Sciatic nerve (tissue), 2 donors: ENCODE measurements at places on chromosomes 13 and 19. TPM values are rescaled to one million over a fixed set of nuclear protein-coding genes. Genes with fewer than 3 reads are reported as not detected.
A peak's percentile ranks its signal among the peaks of the same experiment; 100 is the strongest.

DNA sequence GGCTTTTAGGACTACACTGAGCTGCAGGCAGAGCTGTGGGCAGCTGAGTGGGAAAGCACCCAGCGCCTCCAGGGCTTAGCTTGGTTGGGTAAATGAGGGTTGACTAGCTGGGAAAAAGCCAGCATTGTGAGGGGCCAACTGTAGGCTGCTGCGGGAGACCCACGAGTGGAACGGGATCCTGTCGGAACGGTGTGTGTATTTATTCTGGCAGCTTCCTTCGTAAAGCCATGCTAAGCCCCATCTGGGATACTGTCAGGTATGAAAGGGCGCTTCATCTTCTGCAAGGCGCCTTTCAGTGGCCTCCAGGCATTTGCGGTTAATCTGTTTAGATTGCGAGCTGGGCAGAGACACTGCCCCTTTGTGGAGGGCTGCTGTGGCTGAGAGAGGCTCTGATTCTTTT, 39.5 kb upstream of the CNMD start:
- no peak for DNase-seq

TLE2 gene
- total RNA-seq = 232 TPM

GRAMD1A gene
- total RNA-seq = 81.2 TPM

- no peak for DNase-seq
Measured at GRCh38 chr13:110217085-110217484, 89.9 kb downstream of the COL4A1 start.

ICAM4 gene
- total RNA-seq = not detected

DNA sequence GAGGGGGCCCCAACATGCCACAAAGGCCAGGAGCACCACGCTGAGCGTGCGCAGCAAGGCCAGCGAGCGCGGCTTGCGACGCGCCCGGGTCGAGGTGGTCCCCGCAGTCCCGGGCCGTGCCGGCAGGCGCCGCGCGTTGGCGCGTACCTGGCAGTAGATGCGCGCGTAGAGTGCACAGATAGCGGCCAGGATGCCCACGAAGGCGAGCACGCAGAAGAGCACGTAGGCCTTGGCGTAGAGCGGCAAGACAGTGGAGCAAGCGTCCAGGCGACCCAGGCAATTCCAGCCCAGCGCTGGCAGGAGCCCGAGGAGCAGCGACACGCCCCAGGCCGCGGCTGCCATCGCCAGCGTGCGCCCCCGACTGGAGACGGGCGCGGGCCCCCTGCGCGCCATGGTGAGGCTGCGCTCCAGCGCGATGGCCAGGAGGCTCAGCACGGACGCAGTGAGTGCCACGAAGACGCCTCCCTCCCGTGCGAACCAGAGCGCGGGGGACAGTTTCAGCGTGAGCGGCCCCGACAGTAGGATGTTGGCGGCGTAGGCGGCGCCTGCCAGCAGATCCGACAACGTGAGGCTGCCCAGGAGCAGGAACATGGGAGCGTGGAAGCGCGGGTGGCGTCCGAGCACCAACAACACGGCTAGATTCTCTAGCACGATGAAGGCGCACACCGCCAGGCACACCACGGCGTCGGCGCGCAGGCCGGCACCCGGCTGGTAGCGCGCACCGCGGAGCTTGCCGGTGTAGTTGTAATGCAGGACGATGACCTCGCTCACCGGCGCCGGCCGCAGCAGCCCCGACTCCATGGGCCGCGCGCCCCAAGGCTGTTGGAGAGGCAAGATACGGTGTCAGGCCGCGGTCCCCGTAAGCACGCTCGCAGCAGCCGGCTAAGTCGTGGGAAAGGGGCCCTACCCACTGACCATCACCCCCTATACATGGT, 2.8 kb downstream of the S1PR5 start:
- DNase-seq = no peak

RETN gene
- total RNA-seq = 1.1 TPM

DNA sequence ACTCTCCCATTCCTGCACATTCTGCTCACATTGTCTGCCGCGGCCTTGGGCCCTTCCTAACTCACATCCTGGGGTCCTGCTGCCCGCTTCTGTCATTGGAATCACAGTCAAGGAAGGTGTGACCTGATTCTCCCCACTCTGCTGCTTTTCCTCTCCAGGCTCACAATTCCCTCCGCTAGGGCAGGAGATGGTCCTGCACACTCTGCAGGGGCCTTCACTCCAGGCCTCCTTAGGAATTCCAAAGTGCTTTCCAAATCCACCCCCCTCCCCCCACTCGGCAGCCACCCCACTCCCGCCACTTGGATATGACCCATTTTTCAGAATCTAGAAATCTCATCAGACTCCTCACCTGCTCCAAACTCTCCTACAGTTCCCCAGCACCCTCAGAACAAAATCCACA, 3.1 kb upstream of the SLC5A5 start:
- no peak for DNase-seq

ALOX5AP gene
- 21.8 TPM for total RNA-seq

DNA sequence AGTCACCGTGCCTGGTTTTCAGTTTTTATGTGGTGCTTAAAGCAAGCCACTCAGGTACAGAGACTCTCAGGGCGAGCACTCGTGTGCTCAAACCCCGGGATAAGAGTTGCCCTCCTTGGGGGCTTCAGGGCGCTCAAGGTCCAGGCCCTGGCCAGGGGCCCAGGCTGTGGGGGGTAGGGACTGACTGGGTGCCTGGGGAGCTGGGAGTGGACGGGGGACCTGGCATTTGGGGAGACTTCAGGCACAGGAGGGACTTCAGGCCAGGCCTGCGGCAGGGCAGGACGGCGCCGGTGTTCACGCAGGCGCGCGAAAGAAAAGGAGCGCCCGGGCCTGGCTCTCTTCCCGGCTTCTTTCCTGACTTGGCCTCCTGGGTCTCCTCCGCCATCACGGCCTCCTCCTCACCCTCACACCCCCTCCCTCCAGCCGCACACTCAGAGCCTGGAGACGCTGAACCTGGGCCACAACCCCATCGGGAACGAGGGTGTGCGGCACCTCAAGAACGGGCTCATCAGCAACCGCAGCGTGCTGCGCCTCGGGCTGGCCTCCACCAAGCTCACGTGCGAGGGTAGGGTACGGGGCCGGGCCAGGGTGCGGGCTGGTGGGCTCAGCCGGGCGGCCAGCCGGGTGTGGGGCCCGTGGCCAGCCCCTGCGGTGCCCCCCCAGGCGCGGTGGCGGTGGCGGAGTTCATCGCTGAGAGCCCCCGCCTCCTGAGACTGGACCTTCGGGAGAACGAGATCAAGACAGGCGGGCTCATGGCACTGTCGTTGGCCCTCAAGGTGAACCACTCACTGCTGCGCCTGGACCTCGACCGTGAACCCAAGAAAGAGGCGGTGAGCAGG, 16.1 kb downstream of the NKPD1 start:
- DNase-seq = no peak

ZNF599 gene
- 10.0 TPM for total RNA-seq

DNA sequence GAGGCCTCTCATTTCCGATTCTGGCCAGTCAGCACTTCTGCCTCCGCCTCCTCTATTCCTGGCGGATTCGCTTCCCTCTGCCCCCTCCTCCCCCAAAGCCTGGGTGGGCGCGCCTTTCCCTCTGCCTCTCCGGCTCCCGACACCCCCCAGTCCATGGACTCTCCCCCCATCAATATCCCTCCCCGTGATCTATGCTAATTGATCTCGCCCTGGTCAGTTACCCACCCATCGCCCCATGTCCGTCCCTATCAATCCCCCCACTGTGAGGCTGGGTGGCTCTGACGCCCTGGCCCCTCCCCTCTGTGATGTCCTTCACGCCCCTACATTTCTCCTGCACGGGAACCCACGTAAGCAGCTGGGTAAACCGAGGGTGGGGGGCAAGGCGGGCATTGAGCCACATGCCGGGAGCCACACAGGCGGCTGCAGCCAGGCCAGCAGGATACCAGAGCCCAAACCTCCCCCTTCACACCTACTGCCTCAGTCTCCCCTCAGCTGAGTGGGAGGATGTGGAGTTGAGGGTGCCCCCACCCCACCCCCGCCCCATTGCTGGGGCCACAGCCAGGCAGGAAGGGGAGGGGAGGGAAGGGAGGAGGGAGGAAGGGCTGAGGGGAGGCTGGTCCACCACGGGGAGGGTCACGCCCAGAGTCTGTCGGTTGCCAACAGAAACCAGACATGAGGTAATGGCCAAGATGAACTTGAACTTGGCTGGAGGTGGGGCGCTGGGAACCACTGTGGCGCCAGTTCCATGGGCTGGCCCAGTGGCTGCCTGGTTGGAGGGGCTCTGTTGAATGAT, 21.0 kb downstream of the SMIM24 start:
- peak; percentile 94 for DNase-seq

DNA sequence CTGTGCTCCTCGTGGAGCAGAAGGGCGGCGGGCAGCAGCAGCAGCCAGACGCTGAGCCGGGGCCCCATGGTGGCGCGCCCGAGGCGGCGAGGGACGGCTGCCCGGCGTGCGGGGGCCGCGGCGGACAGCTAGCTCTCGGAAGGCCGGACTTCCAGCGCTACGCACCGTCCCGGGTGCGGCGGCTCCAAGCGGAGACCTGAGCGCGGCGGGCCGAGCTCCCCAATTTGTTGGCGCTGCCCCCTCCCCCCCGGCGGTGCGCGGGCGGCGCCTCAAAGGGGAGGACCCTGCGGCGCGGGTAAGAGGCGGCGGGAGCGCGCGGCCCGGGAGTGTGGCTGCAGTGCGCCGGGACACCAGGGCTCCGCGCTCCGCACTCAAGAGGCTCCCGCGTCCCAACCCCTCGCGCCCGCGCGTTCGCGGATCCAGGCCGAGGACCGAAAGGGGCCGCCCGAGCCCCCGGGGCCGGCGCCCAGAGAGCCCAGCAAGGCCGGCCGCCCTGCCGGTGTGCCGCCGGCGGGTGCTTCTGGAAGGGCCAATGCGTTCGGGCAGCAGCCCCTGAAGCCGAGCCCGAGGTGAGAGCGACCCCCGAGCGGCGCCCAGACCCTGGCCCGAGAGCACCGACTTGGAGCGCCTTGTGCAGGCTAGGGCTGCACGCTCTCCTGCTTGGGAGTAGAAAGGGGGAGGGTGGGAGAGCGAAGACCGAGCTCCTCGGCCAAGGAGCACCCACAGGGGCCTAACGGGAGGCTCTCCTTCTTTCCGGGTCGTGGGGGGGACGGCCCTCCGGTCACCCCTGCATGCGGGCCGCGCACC, at the start of the genes COL4A1 and COL4A2:
Gene COL4A1 (minus strand): TSS at position 198 of the 807 bp plus-strand sequence. CDS start 130 bp downstream, at position 68.
Gene COL4A2 (plus strand): TSS at position 325 of the 807 bp plus-strand sequence. CDS start 620 bp downstream, outside the sequence.
- peak; percentile 90 for DNase-seq

ZNF607 gene
- total RNA-seq = 11.5 TPM

DNA sequence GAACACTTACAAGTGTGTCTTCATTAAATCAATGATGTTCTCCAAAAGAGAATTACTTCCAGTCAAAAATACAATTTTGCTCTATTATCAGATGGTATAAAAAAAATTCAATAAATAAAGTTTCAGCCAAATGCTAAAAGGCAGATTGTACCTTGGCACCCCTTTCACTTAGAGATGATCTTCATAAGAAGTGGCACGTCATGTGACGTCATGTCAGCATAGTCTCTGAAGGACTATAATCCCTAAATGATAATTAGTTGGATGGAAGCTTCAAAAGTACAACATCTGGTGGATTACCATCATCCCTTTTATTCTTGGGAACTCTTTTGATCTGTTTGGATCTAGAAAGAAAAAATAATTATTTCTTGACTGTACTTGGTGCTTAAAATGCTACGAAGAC, 335.5 kb upstream of the EDNRB start:
- no peak for DNase-seq

GRCh38 chr13:114204894-114205293, 25.8 kb downstream of the CFAP97D2 start:
- DNase-seq = no peak

REEP6 gene
- total RNA-seq = 3.9 TPM

DNA sequence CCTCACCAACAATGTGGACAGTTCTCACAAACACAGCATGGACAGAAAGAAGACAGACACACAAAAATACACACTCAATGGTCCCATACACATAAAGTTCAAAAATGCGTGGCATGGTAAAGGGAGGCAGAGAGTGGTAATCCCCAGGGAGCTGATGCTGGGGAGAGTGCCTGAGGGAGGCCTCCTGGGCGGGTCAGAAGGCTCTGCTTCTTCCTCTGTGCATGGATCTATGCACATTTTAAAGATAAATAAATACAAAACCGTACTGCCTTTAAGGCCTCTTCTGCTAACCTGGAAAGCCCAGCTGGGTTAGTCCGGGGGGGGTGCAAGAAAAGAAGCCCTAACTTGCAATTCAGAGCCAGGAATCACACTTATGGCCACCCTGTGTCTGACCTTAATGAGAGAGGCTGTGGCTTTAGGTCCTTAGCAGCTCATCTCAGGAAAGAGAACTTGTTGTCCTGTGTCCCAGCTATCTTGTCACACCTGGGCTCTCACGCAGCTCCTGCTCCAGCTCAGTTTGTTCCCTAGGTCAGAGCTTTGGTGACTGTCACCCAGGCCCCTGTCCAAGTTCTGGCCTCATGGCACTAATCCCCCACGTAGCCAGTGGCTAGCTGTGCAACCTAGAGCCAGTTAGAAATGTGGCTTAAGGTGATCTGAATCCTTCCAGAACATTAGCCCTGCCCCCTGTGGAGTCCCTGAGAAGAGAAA, 28.5 kb downstream of the POP4 start:
- no peak for DNase-seq

DNA sequence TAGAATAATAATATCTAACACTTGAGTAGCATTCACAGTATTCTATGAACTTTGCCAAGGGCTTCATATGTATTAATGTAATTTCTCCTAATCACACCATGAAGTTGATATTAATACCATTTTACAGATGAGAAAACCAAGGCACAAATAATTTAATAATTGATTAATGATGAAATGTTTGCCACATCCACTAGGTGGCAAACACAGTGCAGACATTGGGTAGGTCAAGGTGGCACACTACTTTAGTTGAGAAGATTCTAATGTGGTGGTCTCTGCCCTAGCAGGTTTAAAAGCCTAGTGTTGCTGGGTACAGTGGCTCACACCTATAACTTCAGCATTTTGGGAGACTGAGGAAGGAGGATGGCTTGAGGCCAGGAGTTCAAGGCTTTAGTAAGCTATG, 412.4 kb downstream of the SUCLA2 start:
- DNase-seq = no peak

ZNF616 gene
- total RNA-seq = 12.8 TPM
